Activated T-helper 1 cell treated with anti-CD3 and anti-CD28 coated beads, Interleukin-2, amount 50 U/mL, for 16 hours (primary cell): ENCODE measurements at places on chromosomes 7 and 10.

DNA sequence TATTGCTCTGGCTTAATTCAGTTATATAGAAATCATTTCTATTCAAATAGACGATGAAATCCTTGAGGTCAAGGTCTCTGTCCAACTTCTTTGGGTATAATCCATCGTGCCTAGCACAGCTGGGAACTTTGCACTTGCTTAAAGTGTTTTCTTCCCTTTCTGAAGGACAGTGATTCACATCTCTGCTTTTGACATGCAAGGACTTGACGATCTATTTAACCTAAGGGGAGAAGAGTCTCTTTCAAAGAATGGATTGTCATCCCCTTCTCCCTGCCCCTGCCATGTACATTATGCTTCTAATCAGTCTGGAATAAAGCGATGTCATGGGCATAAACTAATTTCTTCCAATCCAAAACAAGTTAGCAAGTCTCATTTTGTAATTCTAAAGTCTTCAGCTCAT, 488.6 kb downstream of the KCNMA1 start:
- DNase-seq, result no peak

DNA sequence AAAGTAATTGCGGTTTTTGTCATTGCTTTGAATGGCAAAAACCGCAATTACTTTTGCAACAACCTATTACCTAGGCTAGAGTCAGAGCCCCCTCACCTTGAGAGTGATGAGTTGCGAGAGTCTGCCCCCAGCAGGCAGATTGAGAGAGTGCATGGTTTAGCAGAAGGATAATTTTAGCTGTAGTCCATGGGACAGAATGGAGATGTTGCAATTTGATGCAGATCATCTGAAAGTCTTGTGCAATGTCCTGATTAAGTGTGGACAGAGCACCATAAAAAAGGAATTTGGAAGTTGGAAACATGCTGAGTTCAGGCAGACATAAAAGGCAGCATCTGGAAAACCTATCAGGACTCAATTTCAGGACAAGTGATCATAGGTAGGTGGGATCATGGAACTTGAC, 48.7 kb downstream of the GPR141 start:
- DNase-seq, result no peak

DNA sequence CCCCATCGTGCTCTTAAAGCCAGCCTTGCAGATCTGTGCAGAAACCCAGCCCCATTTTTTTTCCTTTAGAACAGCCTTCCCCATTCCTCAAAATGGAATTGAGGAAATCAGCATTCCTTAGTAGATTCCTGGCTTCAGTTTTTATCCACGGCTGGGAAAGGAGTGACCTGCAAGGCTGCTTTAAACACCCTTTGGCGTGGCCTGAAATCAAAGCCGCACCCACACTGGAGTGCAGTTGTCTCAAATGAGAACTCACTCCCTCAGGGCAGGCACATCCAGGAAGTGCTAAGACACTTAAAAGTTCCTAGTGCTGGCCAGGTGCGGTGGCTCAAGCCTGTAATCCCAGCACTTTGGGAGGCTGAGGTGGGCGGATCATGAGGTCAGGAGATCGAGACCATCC, 34.8 kb downstream of the HTR5A start:
- DNase-seq, result no peak

GRCh38 chr10:22478555-22479334, 133.4 kb downstream of the SPAG6 start:
- DNase-seq, result no peak

DNA sequence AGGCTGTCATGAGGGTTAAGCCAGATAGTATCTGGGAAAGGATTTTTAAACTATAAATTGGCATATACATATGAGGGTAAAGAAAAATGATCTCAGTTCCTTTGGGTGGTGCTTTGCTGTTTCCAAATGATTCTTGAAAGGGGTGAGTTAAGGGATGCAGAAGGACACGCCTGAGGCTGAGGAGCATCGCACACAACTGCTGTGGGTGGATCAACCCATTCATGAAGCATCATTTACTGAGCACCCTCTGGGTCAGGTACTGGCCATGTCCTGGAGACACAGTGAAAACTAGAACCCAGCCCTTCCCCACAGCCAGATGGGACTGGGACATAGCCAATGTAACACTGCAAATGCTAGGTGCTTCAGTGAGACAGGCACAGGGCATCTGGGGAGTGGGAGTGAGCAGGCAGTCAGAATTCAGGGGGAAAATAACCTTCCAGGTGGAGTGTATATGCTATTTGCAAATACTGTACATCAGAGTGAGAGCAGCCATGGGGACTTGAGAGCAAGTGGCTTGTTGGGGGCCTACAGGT, 112.1 kb downstream of the WDFY4 start:
- no peak for DNase-seq
